ENCODE measurements at places on chromosomes 16 and 17.

DNA sequence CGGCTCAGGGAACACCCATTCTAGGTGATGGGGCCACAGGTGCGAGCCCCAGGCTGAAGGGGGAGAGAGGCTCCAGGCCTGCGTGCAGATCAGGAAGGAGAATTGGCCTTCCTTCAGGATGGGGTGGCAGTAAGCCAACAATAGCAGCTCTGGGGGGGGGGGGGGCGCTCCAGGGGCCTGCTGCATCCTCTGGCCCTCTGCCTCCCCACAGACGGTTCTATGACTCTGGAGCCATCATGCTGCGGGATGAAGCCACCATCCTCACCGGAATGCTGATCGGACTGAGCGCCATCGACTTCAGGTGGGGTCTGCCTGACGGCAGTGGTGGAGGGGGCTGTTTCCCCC is 6.1 kb downstream of the RUNDC3A start:
- DNase-seq, result no peak

- no peak for DNase-seq
Measured at GRCh38 chr16:19861811-19862327, 22.8 kb downstream of the GPRC5B start.

DNA sequence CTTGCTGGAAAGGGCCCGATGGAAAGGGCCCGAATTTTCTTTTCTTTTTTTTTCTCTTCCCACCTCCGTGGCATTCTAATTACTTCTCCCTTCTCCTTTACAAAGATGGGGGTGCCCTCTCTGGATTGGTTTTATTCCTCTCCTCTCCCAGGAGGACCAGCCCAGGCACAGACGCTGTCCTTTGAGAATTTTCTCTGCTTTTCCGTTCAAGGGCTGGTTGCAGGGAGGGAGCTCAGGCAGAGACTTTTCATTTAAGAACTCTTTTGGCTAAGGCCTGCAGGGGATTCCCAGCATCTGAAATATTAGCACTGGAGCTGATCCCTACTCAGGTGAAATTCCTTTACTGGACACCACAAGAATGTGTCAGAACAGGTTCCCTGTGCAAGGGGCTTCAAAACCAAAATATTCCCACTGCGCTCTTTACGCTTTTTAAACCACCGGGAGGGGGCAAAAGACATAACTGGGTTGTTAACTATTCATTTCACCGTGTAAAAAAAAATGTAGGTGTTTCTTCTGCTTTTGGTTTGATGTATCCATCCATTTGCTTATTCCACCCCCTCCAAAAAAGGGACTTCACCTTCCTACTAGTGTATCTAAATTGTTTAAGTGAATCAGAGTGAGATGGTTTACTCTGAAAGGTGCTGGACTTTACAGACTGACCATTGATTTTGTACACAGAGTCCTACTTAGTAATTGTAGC is 1.4 kb downstream of the NFAT5 start:
- no peak for DNase-seq

- no peak for DNase-seq
Measured at GRCh38 chr17:77353684-77354419, 213.1 kb downstream of the SEC14L1 start.

DNA sequence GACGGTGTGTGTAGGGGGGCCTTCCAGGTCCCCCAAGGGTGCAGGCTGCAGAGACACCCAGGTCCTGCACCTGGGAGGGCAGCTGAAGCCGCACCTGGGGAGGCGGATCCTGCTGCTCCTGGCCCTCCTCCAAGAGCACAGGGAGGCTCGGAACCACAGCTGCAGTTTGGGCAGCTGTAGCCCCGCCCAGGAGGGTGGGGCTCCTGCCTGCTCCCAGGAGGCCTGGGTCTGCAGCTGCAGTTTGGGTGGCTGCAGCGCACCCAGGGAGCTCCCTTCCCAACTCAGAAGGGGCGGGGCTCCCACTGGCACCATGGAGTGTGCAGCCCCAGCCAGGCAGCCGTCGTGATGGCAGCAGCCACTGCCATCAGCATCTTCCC is 69.4 kb upstream of the NKD1 start:
- DNase-seq, result no peak

GRCh38 chr17:30021708-30022317 is 80.4 kb downstream of the EFCAB5 start:
- DNase-seq, result no peak

GRCh38 chr17:79948406-79948944 is 87.2 kb downstream of the TBC1D16 start:
- no peak for DNase-seq
